Natural killer cell (primary cell): ENCODE measurements at places on chromosomes 5 and 9. TPM values are rescaled to one million over a fixed set of nuclear protein-coding genes. Genes with fewer than 3 reads are reported as not detected.

Gene OTP
- not detected for total RNA-seq

GRCh38 chr9:18588002-18588401 lies 114.0 kb downstream of the ADAMTSL1 start:
- H3K4me3 ChIP-seq: no peak overlapping the region
- DNase-seq: no peak
- H3K27ac ChIP-seq: no peak overlapping the region

DNA sequence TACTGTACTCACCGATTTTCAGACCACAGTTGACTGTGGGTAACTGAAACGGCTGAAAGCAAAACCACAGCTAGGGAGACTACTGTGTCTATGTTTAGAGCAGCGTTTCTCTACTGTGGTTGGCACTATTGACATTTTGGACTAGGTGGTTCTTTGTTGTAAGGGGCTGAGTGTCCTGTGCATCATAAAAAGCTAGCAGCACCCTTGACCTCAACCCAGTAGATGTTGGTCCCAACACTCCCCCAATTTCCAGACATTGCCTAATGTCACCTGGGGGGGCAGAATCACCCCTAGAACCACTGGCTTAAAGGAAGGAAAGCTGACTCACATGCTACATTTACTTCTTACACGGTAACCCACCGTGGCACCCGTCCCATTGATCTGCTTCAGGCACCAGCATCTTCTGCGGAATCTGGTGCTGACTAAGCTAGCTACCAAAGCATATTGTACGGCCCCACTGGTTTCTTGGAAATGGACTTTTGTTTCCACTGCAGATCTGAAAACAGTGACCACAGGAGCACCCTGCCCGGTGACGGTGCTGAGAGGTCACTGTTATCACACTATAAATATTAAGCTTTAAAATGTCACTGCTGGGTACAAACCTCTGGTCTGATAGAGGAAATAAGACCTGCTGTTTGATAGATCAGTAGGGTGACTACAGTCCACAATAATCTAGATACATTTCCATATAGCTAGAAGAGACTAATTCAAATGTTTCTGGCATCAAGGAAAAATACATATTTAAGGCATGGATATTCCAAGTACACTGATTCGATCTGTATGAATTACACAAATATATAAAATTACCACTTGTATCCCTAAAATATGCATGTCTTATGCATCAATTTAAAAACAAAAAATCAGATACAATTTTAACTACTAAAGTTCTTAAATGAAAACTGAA lies 151.4 kb downstream of the HSD17B3 start:
- H3K27me3 ChIP-seq: peaks cover 26% of the 10 kb centered on the region
- no peak overlapping the region for H3K27ac ChIP-seq
- DNase-seq: peak; percentile 67
- no peak overlapping the region for H3K4me3 ChIP-seq
- H3K4me1 ChIP-seq: peaks cover 21% of the 10 kb centered on the region

GRCh38 chr5:160699301-160699700 lies 152.7 kb downstream of the ATP10B start:
- H3K4me1 ChIP-seq: peaks cover 4% of the 10 kb centered on the region
- H3K27ac ChIP-seq: no peak overlapping the region
- DNase-seq: no peak
- no peaks in the 10 kb centered on the region for H3K36me3 ChIP-seq
- H3K27me3 ChIP-seq: no peaks in the 10 kb centered on the region

GRCh38 chr5:125306741-125307140 lies 560.3 kb upstream of the ZNF608 start:
- no peak for DNase-seq
- no peaks in the 10 kb centered on the region for H3K36me3 ChIP-seq
- no peaks in the 10 kb centered on the region for H3K4me1 ChIP-seq
- no peak overlapping the region for H3K4me3 ChIP-seq
- no peaks in the 10 kb centered on the region for H3K27me3 ChIP-seq
- no peak overlapping the region for H3K27ac ChIP-seq
